T-helper 22 cell (primary cell): ENCODE measurements at places on chromosomes 16 and 17.

GRCh38 chr17:63440127-63440769, 5.9 kb downstream of the CYB561 start:
- no peak for DNase-seq

- DNase-seq, result no peak
These were observed 170.5 kb upstream of the CACNG3 start for GRCh38 chr16:24085666-24086065.

DNA sequence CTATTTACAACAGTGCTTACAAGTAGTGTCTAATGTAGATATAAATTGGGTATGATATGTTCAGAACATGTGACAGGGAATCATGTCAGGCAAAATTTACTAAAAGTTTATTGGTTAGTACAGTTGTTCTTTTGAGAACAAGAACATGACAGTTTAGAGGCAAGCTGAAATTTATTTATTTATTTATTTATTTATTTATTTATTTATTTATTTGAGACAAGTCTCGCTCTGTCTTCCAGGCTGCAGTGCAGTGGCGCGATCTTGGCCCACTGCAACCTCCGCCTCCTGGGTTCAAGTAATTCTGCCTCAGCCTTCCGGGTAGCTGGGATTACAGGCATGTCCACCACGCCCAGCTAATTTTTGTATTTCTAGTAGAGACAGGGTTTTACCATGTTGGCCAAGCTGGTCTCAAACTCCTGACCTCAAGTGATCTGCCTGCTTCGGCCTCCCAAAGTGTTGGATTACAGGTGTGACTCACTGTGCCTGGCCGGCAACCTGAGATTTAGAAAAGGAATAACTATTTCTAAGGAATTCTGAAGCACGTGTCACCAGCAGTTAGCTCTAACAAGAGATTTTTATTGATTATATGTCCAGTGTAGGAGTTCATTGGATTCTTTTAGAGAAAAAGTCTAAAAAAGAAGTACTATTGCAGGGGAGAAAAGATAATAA, 24.9 kb downstream of the MRTFB start:
- DNase-seq, result no peak

- no peak for DNase-seq
These were observed 7.0 kb upstream of the MAF start for GRCh38 chr16:79607587-79607986.

- DNase-seq, result no peak
These were observed 14.6 kb downstream of the ENDOV start for GRCh38 chr17:80429356-80430275.
